Fibroblast of mammary gland (primary cell): ENCODE measurements at places on chromosomes 11 and 22.

DNA sequence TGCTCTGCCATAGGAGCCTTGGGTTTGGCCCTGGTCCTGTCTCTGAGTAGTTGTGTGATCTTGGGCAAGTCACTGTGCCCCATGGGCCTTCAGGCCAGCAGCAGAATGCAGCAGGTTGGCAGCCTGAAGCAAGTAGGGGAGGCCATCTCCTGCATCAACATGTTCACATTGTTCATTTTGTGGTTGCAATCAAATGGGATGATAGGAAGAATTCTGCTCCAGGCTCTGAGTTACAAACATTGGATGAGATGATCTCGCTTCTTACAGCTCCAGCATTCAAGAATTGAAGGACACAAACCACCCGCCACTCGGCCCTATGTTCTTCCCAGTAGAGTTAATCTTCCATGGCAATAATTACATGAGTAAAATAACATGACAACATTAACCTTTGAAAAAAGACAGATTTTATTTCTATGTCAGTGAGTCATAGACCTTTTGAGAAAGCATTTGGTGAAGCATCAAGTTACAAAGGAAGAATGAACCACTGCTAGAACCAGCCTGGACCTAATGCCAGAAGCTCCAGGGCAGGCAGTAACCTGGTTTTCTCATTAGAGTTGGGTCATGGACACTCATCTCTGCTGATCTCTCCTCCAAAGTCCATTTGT is 308.3 kb upstream of the NCAM1 start:
- peak; percentile 67 for DNase-seq

DNA sequence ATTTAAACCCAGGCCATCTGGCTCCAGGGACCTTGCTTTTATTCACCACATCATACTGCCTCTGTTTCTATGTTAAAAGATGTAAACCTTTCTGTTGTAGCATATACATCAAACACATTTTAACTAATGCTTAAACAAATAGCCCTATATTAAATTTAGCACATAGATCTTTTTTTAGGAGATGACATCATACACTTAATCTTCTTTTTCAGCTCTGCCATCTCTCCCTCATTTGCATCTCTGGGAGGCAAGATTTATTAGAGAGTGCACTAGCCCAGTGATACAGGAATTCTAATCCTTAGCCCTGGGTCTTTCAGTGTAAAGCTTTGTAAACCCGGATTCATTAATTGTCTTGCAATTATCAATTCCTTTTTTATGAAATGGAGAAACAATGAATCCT is 13.6 kb downstream of the OR5D16 start:
- no peak for DNase-seq

GRCh38 chr22:19669570-19669969 is 44.7 kb upstream of the SEPTIN5 start:
- no peak for DNase-seq

DNA sequence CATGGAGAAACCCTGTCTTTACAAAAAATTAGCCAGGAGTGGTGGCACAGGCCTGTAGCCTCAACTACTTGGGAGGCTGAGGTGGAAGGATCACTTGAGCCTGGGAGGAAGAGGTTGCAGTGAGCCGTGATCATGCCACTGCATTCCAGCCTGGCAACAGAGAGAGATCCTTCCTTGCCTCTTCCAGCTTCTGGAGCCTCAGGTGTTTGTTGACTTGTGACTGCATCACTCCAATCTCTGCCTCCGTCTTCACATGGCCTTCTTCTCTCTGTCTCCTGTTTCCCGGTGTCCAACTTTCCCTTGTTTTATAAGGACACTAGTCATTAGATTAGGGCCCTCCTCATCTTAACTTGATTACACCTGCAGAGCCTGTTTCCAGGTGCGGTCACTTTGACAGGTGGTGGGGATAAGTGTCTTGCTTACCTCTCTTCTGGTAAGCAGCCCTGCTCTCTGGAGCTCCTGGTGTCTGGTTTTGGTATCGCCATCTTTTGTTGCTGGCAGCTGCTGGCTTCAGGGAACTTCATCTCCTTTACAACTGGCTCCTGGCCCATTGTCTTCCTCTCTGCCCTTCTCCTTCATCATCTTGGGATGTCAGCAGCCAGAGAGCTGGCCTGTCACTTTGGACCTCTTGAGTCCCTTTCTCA is 8.2 kb upstream of the USP2 start:
- DNase-seq, result no peak

GRCh38 chr11:587978-588380 is 11.7 kb downstream of the PHRF1 start:
- DNase-seq, result peak; percentile 83

DNA sequence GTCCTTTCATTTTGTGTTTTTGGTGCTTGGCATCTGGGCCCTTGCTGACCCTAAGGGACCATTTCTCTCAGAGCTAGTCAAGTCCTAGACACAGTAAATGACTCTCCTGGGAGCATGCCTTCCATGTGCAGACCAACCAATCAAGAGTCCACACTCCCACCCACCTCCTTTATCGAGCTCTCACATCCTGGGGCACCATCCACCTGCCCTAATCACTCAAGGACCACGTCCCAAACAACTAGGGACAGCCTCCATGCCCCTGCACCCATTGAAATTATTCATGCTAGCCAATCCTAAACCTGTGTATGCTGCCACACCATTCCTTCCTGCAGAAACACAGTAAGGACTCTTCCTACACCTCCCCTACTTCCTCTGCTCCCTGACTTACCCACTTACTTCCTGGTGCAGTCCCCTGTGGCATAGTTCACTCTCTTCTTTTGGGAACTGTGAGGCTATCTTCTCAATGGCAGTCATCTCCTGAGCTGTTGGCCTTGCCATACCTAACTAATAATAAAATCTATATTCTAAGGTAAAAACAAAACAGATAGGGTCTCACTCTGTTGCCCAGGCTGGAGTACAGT is 6.4 kb upstream of the SAA2 start:
- DNase-seq, result no peak

- no peak for DNase-seq
Observed at GRCh38 chr22:47022075-47022473, 259.6 kb downstream of the TBC1D22A start.

GRCh38 chr11:122729139-122729538 is 73.6 kb downstream of the UBASH3B start:
- DNase-seq, result no peak

GRCh38 chr11:116335078-116335477 is 437.7 kb downstream of the BUD13 start:
- DNase-seq, result no peak

- peak; percentile 69 for DNase-seq
Observed at GRCh38 chr22:28978158-28978557, 83.5 kb downstream of the C22orf31 start.

GRCh38 chr22:23109441-23109978 is 32.3 kb downstream of the RSPH14 start:
- DNase-seq, result no peak

- peak; percentile 95 for DNase-seq
Observed at GRCh38 chr11:100878474-100878873, 191.4 kb downstream of the ARHGAP42 start.

GRCh38 chr11:5277807-5278382 is 8.2 kb upstream of the HBE1 start:
- DNase-seq, result peak; percentile 52

DNA sequence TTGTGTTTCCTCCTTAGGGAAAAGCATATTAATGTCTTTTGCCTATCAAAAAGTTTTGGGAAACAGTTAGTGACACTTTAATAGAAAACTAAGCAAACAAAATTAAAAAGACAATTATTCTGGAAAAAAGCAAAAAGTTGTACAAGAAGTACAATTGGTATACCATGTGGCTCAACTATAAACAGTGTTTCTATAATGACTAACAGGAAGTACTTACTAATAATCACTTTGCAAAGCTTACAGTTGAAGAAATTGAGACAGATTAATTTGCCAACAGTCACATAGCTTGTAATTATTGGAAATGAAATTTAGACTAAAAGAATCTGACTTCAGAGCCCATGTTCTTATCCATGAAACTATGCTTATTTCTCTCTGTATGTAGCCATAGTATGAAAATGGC is 24.7 kb downstream of the PPME1 start:
- peak; percentile 29 for DNase-seq

DNA sequence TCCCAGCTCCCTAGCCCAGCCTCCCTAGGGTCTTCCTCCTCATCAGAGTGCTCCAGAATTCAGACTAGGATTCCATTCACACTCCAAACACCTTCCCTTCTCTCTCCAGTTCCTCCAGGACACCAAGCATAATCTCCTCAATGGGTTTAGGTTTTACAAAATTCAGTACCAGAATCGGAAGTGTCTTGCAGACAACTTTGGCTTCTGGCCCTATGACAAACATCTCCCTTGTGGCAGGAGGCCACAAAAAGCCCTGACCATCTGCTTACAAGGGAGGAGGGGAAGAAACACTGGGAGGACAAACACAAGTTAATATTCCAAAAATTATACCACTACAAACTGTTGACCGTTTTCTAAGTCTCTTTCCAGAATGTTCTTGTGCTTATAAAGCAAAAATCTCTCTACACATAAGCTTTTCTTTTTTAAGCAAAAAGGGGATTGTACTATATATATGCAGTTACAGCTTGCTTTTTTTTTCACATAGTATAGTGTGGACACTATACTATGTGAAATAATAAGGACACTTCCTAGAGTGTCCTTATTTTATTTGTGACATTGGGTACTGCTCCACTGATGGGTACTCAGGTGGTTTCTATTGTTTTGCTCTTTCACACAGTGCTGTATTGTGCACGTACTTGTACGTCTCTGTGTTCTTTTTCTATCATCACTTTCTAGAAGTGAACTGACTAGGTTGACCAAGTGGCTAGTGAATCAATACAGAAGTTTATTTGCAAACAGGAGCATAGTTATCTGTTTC is 78.7 kb downstream of the BDNF start:
- DNase-seq, result peak; percentile 19

- DNase-seq, result peak; percentile 22
Observed at GRCh38 chr11:113806406-113806805, 26.8 kb downstream of the CLDN25 start.

DNA sequence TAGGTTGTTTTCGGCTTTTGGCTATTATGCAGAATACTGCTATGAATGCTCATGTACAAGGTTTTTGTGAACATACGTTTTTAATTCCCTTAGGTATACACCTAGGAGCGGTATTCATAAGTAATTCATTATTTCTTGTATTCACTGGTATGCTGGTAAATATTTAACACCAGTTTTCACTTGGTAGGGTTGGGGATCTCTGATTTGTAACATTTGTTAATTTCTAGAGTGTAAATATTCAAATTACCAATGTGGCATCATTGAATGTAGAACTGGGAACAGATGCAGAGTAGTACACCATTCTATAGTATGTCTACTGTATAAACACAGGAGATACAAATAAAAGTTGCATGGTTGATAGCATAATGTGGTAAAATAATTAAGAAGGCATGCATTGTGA is 16.3 kb downstream of the GVQW3 start:
- no peak for DNase-seq

GRCh38 chr11:100857236-100858005 is 170.3 kb downstream of the ARHGAP42 start:
- DNase-seq, result peak; percentile 50

GRCh38 chr11:74731301-74732094 is at the start of gene CHRDL2:
Gene CHRDL2 (minus strand): TSS chr11:74731426. CDS start chr11:74730888, 538 bp downstream.
- DNase-seq, result no peak

- no peak for DNase-seq
Observed at GRCh38 chr11:127114035-127114434, 113.5 kb upstream of the KIRREL3 start.

GRCh38 chr22:37561212-37562048 is 1.1 kb downstream of the CDC42EP1 start:
- DNase-seq, result peak; percentile 89

GRCh38 chr11:65116370-65117205 is 913 bp downstream of the ZNHIT2 start:
- DNase-seq, result peak; percentile 70

GRCh38 chr11:72724851-72725723 is 27.1 kb downstream of the ARAP1 start:
- DNase-seq, result peak; percentile 84
